ENCODE measurements at places on chromosomes 11 and 22.

GRCh38 chr11:85947431-85948272 is 92.5 kb downstream of the CCDC83 start:
- DNase-seq, result no peak

GRCh38 chr11:96744697-96745096 is 354.9 kb downstream of the JRKL start:
- DNase-seq, result no peak

DNA sequence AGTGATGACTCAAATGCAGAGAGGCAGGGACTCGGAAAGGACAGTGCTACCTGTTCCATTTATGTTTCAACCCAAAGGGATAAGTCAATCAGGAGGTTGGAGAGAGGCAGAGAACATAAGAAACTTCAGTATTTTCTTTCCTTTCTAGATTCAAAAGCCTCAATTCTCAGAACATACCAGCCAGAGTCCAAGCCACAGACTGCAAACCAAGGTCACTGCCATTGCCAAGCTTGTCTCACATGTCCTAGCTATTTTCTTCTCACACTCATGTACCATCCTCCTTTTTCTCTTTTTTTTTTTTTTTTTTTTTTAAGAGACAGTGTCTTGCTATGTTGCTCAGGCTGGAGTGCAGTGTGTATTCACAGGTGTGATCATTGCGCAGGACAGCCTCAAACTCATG is 111.7 kb upstream of the AKIP1 start:
- no peak for DNase-seq

GRCh38 chr11:121104312-121104762 is 3.3 kb downstream of the TECTA start:
- DNase-seq, result no peak

- no peak for DNase-seq
These were observed 146.5 kb downstream of the ELP4 start for GRCh38 chr11:31656051-31656450.

DNA sequence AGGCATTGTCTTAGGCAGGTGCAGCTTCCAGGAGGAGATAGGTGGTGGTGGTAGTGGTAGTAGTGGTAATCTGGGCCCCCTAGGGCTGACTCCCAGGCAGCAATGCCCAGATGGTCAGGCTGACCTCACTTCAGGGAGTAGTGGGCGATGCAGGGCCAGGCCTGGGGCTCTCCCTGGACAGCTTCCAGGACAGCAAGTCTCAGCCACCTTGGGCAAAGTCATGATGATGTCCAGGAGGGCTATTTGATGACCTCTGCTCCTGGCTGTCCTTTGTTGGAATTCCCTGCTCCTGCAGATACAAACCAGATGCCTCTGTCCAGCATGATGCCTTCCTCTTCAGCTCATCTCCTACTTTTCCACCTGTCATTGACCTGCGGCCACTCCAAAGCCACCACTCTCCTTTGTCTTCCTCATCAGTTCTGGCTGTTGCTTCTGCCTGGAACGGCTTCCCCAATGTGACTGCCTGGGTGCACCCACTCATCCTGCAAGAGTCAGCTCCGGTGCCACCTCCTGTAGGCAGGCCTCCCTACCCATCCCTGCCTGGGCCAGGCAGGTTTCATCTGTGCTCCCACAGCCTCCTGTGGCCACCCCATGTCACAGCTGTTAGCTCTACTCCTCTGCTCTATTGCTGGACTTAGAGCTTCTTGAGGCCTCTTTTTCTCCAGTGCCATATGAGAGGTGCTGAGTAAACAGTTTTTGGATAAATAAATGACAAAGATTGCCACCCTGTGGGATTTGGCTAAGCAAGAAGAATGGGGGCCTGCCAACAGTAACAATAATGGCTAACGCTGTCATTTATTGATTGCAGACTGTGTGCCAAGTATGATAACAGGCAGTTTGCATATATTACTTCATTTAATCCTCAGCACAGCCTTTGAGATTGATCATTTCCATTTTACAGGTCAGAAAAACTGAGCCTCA is 172.9 kb upstream of the NECTIN1 start:
- DNase-seq, result no peak

- DNase-seq, result peak; percentile 91
These were observed 461 bp upstream of the EED start for GRCh38 chr11:86244063-86244521.

DNA sequence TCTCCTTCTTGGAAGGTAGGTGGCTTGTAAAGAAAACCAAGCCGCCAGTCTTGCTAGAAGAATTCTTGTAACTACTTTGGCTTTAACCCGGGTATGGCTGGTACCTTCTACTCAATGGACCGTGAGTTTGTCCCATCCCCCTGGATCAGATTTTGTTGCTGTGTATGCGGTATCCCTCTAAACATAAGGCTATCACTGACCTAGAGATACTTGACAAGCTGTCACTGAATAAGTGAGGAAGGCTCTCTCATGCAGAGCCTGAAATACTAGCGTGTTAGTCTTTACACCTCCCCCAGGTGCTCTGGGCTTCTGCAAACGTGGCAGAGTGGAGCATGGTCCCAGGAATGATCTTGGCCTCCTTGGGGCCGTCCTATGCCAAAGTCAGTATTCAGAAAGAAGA is 34.5 kb downstream of the GLB1L2 start:
- no peak for DNase-seq

GRCh38 chr11:71305041-71305440 is 52.7 kb upstream of the SHANK2 start:
- no peak for DNase-seq

DNA sequence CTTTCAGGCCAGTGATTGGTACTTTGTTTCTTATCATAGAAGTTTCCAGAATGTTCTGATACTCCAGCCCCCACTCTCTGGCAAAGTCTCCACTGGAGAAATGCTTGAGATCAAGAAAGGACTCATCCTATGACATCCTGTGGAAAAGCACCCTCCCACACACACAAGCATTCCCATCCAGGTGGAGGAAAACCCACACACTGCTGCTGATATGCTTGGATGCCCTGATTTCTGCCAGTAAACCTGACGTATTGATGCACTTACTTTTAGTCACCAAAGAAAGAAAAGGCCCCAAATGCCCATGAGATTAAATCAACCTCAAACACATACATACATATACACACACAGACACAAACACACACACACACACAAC is 9.2 kb upstream of the SLC5A12 start:
- DNase-seq, result no peak

DNA sequence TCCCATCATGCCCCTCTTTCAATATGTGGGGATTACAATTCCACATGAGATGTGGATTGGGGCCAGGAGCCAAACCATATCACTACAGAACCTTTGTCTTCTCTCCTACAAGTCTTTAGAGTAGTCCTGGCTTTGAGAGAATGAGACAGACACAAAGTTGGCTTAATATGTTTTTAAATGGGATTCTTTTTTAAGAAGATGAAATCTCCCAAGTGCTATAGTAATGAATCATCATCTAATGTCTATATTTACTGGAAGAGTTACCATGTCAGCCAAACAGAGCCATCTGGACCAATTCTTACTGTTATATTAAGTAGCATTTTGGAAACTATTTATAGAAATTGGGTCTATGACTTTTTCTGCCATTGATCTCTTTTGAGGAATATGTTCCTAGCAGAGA is 38.1 kb upstream of the CARD18 start:
- no peak for DNase-seq

- DNase-seq, result no peak
These were observed 76.5 kb downstream of the LRRC4C start for GRCh38 chr11:41382927-41383326.

- no peak for DNase-seq
These were observed 35.3 kb upstream of the NECTIN1 start for GRCh38 chr11:119764108-119764868.

DNA sequence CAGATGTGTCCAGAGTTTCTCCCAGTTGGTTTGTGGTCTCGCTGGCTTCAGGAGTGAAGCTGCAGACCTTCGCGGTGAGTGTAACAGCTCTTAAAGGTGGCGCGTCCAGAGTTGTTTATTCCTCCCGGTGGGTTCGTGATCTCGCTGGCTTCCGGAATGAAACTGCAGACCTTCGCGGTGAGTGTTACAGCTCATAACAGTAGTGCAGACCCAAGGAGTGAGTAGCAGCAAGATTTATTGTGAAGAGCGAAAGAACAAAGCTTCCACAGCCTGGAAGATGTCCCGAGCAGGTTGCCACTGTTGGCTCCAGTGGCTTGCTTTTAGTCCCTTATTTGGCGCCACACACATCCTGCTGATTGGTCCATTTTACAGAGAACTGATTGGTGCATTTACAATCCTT is 1.8 kb upstream of the PGA3 start:
- DNase-seq, result no peak

GRCh38 chr22:43227239-43227630 is 40.3 kb upstream of the TTLL12 start:
- DNase-seq, result no peak

DNA sequence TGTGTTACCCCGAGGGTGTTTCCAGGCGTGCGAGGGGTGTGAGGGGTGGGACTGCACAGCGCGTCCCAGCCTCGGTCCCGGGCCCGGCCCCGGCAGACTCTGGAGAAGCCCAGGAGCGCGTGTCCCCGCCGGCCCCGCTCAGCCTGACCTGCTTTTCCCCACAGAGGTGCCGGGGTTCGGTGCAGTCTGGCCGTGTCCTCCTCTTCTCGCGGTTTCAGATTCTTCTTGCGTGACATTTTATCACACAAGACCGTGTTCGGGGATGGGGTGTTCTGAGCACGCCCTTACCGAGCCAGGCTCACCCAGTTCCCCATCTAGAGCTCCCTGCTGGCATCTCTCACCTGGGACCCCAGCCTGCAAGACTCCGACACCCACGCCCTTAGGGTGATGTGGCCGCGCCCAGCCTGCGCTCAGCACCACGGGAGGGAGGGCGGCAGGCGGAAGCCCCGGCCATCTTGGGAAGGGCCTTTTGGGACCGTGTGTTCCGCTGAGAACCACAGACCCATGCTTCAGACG is 775.6 kb downstream of the BRD1 start:
- no peak for DNase-seq

GRCh38 chr11:60872124-60872960 is 5.0 kb downstream of the ZP1 start:
- DNase-seq, result peak; percentile 35

DNA sequence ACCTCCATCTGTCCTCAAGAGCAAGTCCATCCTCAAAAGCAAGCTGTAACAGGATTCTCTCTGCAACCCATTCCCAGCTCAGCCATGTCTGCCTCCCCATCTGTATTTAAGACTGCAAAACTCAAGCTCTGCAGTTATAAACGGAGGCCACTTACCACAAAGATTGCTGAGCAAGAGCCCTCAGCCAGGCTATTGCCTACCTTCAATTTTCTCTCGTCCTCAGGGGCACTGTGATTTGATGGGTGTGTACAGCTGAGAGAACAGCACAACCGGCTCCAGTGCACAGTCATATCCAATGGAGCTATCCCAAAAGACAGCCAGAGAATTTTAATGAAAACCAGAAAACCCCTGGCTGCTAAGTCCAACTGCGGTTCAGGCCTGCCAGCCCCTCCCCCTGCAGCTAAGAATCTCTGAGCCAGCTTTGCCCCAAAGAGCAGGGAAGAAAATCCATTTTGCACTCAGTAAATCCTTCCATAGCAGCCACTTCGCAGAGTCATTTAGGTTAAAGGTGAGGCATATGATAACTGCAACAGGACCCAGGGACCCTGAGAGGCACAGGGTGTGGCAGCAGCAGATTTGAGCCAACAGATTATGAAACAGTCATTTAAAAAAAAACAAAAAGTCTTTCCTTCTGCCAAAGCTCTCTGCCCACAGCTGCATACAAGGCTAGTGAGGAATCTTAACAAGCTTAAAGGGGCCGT is 37.6 kb downstream of the RAB30 start:
- peak; percentile 63 for DNase-seq

- no peak for DNase-seq
These were observed 4.8 kb upstream of the SAA2 start for GRCh38 chr11:18253233-18253632.

DNA sequence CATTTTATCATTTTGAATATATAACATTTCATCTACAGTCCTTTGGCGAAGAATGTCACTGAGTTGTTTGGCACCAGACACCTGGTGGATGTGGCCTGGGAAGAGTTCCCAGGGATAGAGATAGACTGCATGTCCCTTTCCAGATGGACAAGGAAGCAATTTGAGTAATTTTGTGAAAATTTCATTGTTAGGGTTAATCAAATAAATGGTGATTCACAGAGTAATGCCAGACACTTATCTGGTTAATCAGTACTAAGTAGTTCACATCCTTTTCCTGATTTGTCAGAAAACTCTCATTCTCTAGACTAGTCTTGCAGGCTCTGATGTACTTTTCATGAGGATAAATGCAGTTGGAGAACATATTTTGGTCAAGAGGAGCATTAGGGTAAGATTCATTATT is 41.6 kb downstream of the NAALAD2 start:
- DNase-seq, result no peak

DNA sequence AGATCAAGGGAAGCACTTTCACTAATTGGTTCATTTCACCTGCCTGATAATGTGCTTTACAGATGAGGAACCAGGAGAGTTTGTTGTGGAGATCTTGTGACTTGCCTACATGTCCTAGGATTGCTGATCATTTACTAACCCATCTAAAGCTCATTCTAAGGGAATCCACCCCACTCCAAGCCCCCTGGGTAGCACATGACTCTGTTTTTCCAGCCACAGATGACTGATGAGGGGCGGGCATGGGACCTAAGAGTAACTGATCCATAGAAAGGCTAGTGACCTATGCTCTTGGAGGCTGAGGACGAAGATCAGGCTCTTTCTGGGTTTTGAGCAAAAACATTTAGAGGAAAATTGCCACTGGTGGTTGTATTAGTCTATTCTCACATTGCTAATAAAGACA is 378.1 kb downstream of the CADM1 start:
- no peak for DNase-seq

DNA sequence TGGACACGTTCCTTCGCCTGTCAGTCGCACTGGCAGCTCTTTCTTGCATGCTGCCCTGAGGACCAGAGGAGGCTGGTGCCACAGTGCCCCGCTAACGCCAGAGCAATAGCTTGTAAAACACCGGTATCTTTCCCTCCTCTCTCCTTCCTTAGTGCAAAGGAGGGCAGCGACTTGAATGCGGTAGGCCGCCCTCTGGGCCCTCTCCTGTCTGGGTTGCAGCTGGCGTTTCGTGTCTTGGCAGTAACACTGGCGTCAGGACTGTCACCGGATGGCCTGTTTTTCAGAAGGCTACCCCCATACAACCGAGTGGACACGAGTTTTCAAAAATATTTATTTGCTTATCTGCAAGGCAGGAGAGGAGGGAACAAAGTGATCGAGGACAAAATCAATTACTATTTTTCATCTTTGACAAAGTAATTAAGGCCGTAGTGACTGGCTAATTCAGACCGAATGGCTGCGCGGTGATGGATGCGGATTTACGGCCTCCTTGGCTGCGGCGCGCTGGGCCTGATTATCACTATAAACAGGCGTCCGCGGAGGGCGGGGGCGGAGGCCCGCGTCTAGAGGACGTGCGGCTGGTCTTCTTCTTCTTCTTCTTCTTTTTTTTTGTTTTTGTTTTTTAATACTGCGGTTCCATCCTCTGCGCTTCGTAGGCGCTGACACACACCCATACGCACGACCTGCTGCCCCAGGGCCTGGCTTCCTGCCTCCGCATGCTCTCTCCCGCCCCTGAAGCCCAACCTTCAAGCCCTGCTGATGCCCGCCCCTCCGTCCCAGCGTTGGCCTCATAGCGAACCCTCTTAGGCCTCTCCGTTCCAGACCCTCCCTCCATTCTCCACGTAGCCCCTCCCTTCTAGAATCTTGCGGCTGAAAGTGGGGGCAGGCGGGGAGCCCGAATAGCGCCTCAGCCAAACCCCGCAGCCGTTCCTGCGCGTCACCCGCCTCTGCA is 2.9 kb upstream of the SLC6A5 start:
- DNase-seq, result no peak

Measured in transverse colon (tissue), 4 donors.